Vagina (tissue), 2 donors: ENCODE measurements at places on chromosomes 7 and 10.

DNA sequence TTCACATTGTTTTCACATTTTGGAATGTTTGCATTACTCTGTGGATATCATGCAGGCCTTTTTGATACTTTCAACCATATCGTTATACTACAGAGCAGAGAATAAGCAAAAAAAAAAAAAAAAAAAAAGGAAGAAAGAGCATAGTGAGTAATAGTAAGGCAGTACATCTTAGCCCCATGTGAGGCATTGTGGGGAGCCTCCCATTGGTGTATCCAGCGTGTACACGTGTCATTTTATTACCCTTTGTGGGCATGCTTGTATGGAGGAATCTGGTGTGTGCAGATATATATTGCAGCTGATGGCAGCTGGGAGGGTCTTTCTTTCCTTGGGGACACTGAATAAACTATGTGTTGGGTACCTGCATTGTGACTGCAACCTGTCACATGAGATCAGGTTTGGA, 19.6 kb downstream of the R3HCC1L start:
- no peaks in the 10 kb centered on the region for H3K27me3 ChIP-seq
- H3K36me3 ChIP-seq: peaks cover 10% of the 10 kb centered on the region
- H3K27ac ChIP-seq: peak overlapping the region; percentile 43
- H3K4me3 ChIP-seq: no peak overlapping the region
- H3K4me1 ChIP-seq: no peaks in the 10 kb centered on the region

DNA sequence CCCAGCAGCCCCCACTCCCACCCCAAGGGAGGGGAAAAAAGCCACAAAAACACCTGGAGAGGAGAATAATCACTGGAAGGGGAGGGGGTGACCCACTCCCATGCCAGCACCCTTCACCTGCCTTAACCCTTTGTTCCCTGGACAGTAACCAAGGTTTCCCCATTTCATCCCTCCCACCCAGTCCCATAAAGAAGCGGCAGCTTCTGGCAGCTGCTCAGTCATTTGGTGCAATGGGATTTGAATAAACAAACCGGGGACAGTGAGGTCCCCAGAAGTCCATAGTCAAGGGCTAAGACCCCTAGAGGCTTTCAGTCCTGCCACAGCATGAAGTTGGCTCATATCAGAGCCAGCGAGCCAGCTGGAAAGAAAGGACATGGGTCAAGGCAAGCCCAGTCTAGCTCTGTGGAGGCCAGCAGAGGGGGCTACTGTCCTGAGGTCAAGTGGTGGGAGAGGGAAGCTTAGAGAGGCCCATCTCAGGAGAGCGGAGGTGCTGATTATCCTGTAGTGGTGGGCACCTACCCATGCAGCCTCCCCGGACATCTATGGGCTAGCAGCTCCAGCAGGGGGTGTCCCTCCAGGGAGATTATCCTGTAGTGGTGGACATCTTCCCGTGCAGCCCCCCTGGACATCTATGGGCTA, 58.9 kb upstream of the LBX1 start:
- no peak overlapping the region for H3K27ac ChIP-seq
- H3K27me3 ChIP-seq: no peaks in the 10 kb centered on the region
- H3K4me1 ChIP-seq: peaks cover 13% of the 10 kb centered on the region
- H3K36me3 ChIP-seq: no peaks in the 10 kb centered on the region
- DNase-seq: no peak

GRCh38 chr10:112361951-112362751, 11.8 kb upstream of the ACSL5 start:
- H3K4me3 ChIP-seq: no peak overlapping the region
- peak overlapping the region; percentile 31 for H3K27ac ChIP-seq
- H3K36me3 ChIP-seq: no peaks in the 10 kb centered on the region
- DNase-seq: no peak
- H3K4me1 ChIP-seq: peaks cover 31% of the 10 kb centered on the region

- no peak for DNase-seq
- peaks cover 5% of the 10 kb centered on the region for H3K4me1 ChIP-seq
- no peak overlapping the region for H3K27ac ChIP-seq
These were observed 221.6 kb downstream of the RNLS start for GRCh38 chr10:88361494-88361893.

GRCh38 chr10:74977072-74977471, 134.4 kb upstream of the SAMD8 start:
- no peak for DNase-seq
- no peak overlapping the region for H3K4me3 ChIP-seq
- H3K36me3 ChIP-seq: peaks cover 4% of the 10 kb centered on the region

- no peak within 1 kb of the TSS for H3K4me3 ChIP-seq
- no peaks in the 10 kb centered on the region for H3K4me1 ChIP-seq
- H3K27ac ChIP-seq: no peak within 1 kb of the TSS
- no peak for DNase-seq
These were observed at the start of gene OR9A4 for GRCh38 chr7:141916099-141916498. OR9A4 (plus strand) TSS chr7:141916399; CDS start chr7:141918876, 2,477 bp downstream.
